CD8-positive, alpha-beta memory T cell (primary cell): ENCODE measurements at places on chromosomes 7 and 10.

GRCh38 chr10:132099389-132100090 is 33.8 kb downstream of the JAKMIP3 start:
- no peak for DNase-seq

- DNase-seq = no peak
Measured at GRCh38 chr7:117588352-117588794, 108.5 kb downstream of the CFTR start.

- no peak for DNase-seq
Measured at GRCh38 chr7:127941476-127942210, 89.6 kb downstream of the LRRC4 start.

GRCh38 chr10:123750901-123751300 is 84.7 kb downstream of the GPR26 start:
- DNase-seq = no peak

DNA sequence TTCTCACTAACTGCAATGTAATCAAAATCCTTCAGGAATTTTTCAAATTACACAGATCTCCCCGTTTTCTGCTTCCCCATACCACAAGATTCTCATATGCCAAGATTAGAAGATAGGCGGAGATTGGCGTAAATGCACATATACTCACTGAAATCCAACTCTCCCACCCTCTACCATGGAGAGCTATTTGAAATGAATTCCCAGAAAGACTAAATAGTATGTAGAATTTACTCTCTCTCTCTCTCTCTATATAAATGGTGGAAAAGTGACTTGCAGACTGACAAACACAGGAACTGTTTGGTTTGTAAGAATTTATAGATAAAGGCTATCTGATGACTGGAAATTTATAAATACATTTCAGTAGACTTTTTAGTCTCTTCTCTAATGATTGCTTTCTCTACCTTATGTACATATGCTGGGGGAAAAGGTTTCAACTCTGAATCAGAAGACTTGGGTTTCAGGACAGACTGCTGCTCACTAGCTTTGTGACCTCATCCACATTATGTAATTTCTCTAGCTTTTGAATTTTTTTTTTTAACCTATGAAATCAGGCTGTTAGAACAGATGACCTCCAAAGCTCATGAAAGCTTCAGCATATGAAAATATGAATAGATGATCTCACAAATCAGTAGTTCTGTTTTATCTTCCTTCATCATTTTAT is 67.8 kb upstream of the CSTF2T start:
- DNase-seq = no peak

DNA sequence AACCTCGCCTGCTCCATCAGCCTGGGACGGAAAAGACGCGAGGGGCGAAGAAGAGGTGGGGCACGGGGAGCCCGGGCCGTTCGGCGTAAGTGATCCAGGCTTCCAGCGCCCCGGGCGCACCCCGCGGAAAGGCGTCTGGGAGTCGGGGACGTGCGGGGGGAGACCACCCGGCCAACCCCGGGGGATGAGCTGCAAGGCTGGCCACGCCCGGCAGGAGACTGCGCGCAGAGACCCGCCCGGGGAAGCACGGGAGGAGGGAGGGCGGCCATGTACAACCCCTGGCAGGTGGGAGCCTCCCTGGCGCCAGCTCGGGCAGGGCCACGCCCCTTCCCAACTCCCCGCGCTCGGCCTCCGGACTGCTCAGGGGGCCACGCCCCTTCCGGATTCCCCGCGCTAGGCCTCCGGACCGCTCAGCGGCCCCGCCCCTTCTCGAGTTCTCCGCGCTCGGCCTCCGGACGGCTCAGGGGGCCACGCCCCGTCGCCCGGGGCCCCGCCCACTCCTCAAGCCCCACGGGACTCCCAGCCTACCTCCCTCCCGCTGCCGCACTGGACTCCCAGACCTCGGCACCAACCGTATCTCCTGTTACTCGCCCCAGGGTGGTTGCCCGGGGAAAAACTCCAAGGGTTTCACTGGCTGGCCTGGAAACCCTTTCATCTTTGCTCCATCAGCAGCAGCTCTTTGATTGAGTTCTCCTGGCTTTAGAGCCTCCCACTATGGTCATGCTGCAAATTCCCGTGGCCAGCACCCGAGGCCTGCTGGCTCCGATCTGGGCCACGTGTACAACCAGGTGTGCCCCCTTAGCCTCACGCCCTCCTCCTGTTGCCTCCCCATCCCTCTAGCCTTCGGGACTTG is 284.4 kb downstream of the ZEB1 start:
- DNase-seq = peak; percentile 60

DNA sequence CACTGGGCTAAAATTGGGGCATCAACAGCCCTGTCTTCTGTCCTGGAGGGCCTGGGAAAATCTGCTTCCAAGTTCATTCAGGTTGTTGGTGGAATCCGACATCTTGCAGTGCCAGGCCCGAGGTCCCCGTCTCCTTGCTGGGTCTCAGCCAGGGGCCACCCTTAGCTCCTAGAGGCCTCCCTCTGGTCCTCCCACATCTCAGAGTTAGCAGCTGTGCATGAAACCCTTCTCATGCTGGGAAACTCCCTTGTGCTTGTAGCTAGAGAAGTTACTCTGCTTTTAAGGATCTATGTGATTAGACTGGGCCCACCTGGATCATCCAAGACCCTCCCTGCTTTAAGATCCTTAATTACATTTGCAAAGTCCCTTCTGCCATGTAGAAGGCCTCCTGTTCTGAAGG is 15.3 kb downstream of the HIP1 start:
- no peak for DNase-seq

DNA sequence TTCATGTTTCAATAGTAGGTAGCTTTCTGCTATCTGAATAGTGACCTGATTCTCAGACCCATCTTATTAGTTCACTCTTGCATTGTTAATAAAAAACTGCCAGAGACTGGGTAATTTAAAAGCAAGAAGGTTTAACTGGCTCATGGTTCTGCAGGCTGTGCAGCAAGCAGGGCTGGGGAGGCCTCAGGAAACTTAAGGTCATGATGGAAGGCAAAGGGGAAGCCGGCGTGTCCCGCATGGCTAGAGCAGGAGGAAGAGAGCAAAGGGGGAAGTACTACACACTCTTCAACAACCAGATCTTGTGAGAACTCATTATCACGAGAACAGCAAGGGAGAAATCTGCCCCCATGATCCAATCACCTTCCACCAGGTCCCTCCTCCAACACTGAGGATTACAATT is 185.2 kb upstream of the PITRM1 start:
- no peak for DNase-seq

- no peak for DNase-seq
Measured at GRCh38 chr7:50212016-50212325, 92.5 kb upstream of the IKZF1 start.

DNA sequence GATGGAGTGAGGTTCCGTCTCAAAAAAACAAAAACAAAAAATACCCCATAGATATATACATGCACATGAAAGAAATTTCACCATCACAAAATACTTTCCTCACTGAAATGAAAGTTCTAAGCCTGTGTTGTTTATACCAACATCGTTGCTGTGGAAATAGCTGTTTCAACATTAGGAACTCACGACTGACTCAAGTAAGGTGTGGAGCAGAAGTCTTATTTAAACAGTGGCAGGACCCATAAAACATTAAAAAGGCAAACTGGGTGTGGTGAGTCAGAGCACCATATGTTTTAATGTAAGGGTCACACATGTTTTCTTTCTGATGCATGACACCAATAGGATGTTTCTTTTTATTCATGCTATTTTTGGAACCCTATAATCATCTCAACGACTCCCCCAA is 48.3 kb downstream of the BAIAP2L1 start:
- DNase-seq = no peak

DNA sequence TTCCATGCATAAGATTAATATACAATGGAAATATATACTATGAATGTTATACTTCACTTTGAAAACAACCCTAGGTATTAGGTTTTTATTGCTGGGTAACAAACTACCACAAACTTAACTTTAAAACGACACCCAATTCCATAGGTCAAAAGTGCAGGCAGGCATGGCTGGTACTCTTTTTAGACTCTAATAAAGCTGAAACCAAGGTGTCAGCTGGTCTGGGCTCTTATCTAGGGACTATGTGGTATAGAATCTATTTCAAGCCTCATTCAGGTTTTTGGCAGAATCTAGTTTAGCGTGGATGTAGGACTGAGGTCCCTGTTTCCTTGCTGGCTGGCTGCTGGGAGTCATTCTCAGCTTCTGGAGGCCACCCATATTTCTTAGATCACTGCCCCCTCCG is 65.0 kb upstream of the TMEM168 start:
- no peak for DNase-seq

DNA sequence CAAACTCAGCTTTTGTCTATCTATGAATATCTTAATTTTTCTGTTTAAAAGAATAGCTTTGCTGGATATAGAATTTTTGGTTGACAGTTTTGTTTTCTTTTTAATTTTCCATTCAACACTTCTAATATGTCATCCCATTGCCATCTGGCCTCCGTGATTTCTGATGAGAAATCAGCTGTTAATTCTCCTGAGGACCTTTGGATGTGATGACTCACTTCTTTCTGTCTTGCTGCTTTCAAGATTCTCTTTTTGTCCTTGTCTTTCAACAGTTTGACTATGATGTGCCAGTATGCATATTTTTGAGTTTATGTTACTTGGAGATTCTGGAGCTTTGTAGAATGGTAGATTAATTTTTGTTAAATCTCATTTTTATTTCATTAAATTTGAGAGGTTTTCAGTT is 38.4 kb downstream of the ZNF518A start:
- DNase-seq = no peak

GRCh38 chr7:143390104-143390772 is 9.1 kb downstream of the ZYX start:
- no peak for DNase-seq

DNA sequence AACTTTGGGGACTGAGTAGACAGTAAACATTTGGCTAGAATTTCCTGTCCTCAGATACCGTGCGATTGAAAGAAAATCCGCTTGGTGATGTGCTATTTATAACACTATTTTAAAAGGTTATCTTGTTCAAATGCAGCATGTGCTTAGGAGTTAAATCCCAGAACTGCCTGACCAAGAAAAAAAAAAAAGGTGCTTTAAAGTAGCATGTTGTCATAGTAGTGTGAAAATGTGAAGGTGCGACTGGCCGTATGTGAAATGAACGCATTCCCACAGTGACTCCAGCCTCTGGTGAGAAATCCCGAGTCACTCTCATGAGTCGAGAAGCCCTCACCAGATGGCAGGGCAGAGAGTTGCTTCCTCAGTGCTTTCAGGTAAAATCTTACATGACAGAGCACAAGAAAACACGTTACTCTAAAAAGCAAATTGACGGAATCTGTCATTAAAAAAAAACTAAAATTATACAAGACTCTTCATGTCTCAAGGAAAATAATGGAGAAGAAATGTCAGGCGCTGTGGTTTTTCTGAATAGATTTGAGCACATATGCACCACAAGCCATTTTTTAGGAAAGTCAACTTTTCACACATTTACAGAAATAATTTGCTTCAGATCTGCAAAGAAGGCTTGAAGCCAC is 18.4 kb upstream of the KLF6 start:
- no peak for DNase-seq

DNA sequence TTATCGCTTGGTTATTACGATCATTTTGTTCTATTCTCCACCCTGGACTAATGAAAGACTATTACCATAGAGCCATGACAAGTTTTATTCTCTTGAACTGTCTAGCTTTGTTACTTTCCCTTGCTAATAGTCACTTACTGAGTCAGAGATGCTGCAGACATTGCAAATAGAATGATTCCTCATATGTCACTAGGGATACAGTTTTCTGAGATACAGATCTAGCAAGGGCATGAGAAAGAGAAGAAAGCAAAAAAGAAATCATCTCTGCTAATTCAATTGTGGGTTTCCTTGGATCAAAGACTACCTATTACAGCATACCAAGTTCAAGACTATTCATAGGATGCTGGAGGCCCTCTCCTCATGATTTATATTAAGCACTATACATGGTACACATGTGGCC is 204.3 kb downstream of the MBL2 start:
- DNase-seq = no peak

DNA sequence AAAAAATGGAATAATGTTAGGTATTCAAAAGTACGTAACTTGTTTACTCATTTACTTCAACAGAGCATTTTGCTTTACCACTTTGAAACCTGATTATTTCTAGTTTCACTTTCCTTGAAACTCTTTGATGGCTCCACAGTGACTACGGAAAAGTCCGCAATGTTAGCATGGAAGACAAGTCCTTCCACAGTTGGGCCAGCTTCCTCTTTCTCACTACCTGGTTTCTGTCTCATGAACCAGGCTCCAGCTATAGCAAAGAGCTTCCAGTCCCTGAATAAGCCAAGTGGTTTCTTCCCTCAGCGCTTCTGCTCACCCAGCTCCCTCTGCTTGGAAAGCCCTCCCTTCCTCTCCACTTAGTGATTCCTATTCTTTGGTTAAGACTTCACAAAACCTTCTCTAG is 44.8 kb upstream of the SLC16A12 start:
- DNase-seq = no peak

- no peak for DNase-seq
Measured at GRCh38 chr10:25820472-25820871, 113.6 kb upstream of the MYO3A start.

DNA sequence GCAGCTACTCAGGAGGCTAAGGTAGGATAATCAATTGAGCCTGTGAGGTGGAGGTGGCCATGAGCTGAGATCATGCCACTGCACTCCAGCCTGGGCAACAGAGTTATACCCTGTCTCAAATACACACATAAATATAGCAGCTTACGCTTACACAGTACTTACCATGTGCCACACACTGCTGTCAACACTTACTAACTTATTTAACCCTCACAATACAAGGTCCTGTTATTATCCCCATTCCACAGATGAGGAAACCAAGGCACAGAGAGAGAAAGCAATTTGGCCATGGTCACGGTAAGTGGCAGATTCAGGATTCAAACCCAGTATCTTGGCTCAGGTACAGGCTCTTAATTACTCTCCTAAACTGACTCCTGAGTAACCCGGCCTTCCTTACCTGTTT is 19.1 kb downstream of the DLG5 start:
- DNase-seq = no peak

DNA sequence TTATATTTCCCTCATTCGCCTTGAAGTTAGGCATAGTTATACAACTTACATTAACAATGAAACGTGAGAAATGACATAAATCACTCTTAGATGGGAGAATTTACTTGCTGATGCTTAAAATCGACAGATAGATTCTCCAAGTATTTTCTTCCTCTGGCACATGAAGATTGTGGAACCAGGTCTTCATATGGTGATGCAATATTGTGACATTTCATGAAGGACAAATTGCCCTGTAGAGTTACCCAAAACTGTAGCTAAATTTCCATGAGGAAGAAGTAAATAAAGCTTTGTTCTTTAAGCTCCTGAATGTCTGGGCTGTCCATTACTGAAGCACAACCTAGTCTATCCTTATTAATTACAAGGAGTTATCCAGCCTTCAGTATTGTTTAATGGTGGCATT is 353.1 kb downstream of the THSD7A start:
- no peak for DNase-seq

GRCh38 chr7:8582728-8583127 is 149.3 kb downstream of the NXPH1 start:
- DNase-seq = no peak

- DNase-seq = no peak
Measured at GRCh38 chr7:79872176-79872575, 262.5 kb upstream of the GNAI1 start.

GRCh38 chr10:104501864-104502579 is 139.1 kb upstream of the SORCS3 start:
- no peak for DNase-seq

GRCh38 chr7:10245406-10245805 is 728.3 kb upstream of the PHF14 start:
- DNase-seq = no peak
